ENCODE measurements at places on chromosomes 5 and 9.
A peak's percentile ranks its signal among the peaks of the same experiment; 100 is the strongest.

GRCh38 chr5:180595046-180595379, 3.7 kb upstream of the SCGB3A1 start:
- DNase-seq, result no peak

DNA sequence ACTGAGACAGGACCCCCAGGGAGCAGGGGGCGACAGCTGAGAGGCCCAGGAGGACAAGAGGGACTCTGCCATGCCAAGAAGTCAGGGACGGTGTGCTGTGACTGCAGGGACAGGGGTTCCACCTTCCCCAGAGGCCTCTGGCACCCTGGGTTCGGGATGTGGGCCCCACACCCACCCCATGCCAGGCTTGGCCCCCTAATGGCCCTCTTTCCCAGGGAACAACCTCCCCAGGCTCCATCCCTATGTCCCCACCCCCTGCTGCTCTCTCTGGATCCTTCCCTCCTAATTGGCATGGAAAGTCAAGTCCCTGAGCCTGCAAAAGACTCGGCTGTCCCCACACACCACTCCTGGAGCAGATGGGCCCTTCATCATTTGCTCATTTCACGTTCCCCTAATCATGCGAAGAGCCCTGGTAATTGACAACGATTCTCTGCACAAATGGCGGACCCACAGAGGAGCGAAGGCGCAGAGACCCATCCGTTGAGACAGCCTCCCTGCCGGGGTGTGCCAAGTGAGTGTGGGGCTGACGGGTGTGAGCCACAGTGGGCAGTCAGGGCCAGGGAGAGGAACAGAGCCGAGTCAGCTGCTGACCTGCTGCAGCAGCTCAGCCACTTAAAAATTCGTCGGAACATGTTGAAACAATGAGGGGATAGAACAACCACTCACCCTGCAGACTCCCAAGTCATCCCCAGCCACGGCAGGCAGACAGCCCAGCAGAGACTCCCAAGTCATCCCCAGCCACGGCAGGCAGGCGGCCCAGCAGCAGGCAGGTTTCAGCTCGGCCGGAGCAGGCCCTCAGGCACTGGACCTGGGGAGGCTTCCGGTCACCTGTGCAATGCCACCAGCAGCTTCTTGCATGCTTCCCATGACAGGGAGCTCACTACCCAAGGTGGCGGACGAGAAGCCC, 109.0 kb downstream of the VAV2 start:
- no peak for DNase-seq

- DNase-seq, result peak; percentile 94
These were observed 52.1 kb upstream of the NFIB start for GRCh38 chr9:14366076-14366475.

DNA sequence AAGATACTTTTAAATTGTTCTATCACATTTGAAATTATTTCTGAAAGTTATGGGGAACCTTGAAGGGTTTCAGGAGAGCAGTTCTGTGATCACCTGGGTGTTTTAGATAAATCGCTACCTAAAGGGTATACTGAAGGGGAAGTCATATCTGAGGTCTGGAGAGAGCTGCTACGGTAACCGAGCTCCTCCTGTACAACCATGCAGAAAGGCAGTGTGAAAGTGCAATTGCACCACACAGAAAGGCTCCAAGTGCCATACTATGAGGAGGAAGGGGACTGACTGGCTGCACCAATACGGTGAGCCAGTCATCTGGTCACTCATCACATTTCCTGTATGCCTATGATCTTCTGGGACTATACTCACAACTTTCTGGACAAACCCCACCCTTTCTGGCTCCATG, 241.4 kb upstream of the SLC24A2 start:
- DNase-seq, result no peak

DNA sequence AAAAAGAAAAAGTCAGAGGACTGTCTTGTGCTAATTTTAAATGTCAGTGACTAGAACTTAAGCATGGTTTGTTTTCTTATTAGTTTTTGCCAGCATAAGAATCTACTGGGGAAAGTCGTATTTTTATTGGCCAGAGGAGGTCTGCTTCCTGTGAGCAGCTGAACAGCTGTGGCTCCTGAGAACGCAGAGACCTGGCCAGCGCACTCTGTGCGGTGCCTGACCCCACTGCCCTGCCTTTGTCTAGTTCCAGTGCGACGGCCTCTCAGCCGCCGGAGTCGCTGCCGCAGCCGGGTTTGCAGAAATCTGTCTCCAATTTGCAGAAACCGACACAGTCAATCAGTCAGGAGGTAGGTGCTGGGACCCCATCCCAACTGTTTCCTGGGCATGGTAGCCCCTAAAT, 42.5 kb downstream of the PRRC2B start:
- no peak for DNase-seq

- DNase-seq, result no peak
These were observed 130.9 kb downstream of the DOCK2 start for GRCh38 chr5:169767938-169768337.

DNA sequence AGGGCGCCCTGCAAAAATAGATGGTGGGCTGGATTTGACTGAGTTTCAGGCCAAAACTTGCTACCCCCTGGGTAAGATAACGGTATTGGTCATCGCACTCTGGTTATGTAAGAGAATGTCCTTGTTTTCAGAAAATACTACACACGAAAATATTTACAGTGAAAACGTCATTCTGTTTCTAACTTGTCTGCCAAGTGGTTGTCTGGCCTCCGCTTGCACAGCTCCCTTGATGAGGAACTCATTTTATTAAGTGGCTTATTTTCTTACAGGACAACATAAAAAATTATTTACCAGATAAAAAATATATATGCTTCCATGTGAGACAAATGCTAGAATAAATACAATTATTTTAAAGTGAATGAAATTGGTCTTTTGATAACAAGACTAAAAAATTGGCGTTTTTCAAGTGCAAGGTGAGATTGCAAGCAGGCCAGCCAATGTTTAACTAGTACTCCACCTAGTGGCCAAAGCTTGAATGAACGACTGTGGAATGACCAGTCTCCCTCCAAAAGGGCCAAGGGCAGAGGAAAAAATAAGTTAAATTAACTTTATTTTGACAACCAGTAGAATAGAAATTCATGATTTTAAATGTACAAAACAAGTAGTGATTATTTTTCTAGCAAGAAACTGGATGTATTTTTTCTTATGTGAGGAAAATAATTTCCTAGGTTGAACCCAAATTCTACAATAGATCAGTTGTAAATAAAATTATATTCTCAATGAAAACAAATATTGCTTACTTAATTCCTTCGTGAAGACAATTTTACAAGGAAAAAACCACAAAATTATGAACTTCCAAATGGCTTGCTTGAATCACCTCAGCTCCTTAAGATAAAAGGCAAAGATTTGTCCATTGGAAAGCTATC, 93.2 kb downstream of the ZFAND5 start:
- DNase-seq, result peak; percentile 45

- DNase-seq, result no peak
These were observed 38.0 kb upstream of the OLFM1 start for GRCh38 chr9:135049460-135049859.

GRCh38 chr5:151068433-151069197, 12.2 kb downstream of the TNIP1 start:
- DNase-seq, result no peak

- no peak for DNase-seq
These were observed 46.9 kb upstream of the UBAC1 start for GRCh38 chr9:136007934-136008692.
